ENCODE measurements at places on chromosomes 5 and 9. TPM values are rescaled to one million over a fixed set of nuclear protein-coding genes. Genes with fewer than 3 reads are reported as not detected.

- no peak for DNase-seq
- H3K27ac ChIP-seq, result no peak overlapping the region
- no peaks in the 10 kb centered on the region for H3K4me1 ChIP-seq
- H3K36me3 ChIP-seq, result peaks cover 2% of the 10 kb centered on the region
- no peak overlapping the region for H3K4me3 ChIP-seq
- no peaks in the 10 kb centered on the region for H3K27me3 ChIP-seq
Observed at GRCh38 chr5:146290318-146290717, 48.3 kb upstream of the POU4F3 start.

DNA sequence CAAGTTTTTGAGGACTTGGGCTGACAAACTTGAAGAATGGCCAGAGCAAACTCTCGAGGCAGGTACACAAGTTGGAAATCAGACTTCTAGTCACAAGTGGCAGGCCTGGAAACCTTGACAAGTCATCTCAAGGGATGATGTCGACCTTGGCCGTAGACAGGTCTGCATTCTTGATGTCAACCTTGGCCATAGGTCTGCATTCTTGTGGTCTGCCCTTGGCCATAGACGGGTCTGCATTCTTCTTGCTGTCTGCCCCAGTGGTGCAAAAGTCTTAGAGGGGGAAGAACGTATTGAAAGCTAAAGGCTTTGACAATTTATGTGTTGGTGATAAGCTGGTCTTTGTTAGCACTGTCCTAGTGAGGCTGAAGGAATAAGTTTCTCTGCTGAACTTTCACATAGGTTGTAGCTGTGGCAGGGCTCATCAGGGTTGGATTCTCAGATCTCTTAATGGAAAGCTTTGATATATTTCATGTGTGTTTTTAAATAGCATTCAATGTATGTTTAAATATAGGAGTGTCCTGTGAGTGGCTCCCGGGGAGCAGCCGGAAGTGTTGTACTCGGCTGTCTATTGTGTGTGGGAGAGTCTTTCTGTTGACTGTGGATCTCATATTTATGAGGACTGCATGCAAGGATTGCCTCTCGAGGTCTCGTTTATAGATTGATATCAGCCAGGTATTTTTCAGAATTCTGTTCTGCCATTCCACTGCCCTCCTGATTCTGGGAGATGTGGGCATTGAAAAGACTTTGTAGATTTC lies 27.0 kb downstream of the SUB1 start:
- H3K4me3 ChIP-seq, result no peak overlapping the region
- peaks cover 6% of the 10 kb centered on the region for H3K36me3 ChIP-seq
- no peak overlapping the region for H3K27ac ChIP-seq
- H3K4me1 ChIP-seq, result peaks cover 1% of the 10 kb centered on the region
- no peak for DNase-seq

The HDAC3 gene
- total RNA-seq, result 103 TPM

- no peak overlapping the region for H3K4me3 ChIP-seq
- no peak for DNase-seq
- no peaks in the 10 kb centered on the region for H3K4me1 ChIP-seq
- H3K27ac ChIP-seq, result no peak overlapping the region
- H3K27me3 ChIP-seq, result peaks cover 3% of the 10 kb centered on the region
- no peaks in the 10 kb centered on the region for H3K36me3 ChIP-seq
Observed at GRCh38 chr5:115766608-115767007, 49.9 kb downstream of the CDO1 start.

DNA sequence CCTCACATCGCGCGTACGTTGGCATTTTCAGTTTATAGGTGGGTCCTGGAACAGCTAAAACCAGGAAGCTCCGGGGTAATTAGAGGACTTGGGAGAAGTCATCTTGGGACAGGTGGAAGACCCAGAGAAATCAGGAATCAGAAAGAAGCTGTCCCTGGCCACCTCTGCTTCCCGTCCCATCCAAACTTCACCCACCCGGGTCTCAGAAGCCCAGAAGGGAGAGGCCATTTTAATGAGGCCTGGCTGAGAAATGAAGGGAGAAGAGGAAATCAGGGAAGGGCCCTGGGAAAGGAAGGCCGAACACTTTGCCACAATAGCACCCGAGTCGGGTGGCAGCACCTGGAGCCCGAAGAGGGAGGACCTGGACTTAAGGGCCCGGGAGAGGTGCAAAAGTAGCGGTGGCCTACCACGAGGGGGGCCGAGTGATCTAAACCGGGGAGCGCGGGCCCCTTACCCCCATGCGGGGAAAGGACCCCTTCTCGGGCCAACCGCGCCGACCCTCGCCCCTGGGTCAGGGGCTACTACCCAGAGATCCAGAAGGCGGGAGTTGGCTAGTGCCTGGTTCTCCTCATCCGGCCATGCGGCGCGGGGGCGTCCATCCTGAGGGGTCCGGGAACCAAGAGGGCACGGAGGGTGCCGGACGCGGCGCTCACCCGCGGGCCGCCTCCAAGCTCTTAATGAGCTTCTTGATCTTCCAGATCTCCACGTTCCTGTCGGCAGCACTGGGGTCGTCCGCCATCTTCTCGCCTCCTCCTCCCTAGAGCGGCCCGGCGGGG lies 668 bp downstream of the ETF1 start:
- peak overlapping the region; percentile 99 for H3K4me3 ChIP-seq
- H3K27ac ChIP-seq, result peak overlapping the region; percentile 99
- H3K4me1 ChIP-seq, result peaks cover 39% of the 10 kb centered on the region

The BNIP1 gene
- total RNA-seq, result 6.6 TPM

The FYB1 gene
- total RNA-seq, result not detected

- no peaks in the 10 kb centered on the region for H3K36me3 ChIP-seq
- H3K27ac ChIP-seq, result no peak overlapping the region
- H3K4me1 ChIP-seq, result peaks cover 10% of the 10 kb centered on the region
Observed at GRCh38 chr9:108197899-108198298, 657.9 kb downstream of the ACTL7B start.

The SLC27A6 gene
- 2.1 TPM for total RNA-seq

DNA sequence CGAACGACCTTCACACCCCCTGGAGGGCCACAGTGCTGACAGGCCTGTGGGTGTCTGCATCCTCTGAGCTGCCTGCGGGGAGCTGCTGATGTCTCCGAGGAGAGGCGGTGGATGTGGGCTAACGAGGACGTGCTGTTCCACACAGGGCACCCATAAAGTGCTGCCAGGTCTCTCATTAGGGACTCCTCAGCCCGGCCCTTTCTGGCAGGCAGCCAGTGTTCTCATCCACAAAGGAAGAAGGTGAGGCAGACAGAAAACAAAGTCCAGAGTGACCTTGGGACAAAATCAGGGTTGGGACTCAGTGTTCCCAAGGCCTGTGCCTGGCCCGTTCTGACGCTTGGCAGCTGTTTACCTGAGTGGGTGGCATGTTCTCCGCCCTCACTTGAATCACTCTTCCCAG lies 29.3 kb downstream of the CARTPT start:
- no peaks in the 10 kb centered on the region for H3K36me3 ChIP-seq
- H3K4me3 ChIP-seq, result no peak overlapping the region
- H3K27me3 ChIP-seq, result no peaks in the 10 kb centered on the region
- H3K4me1 ChIP-seq, result peaks cover 3% of the 10 kb centered on the region
- no peak overlapping the region for H3K27ac ChIP-seq

DNA sequence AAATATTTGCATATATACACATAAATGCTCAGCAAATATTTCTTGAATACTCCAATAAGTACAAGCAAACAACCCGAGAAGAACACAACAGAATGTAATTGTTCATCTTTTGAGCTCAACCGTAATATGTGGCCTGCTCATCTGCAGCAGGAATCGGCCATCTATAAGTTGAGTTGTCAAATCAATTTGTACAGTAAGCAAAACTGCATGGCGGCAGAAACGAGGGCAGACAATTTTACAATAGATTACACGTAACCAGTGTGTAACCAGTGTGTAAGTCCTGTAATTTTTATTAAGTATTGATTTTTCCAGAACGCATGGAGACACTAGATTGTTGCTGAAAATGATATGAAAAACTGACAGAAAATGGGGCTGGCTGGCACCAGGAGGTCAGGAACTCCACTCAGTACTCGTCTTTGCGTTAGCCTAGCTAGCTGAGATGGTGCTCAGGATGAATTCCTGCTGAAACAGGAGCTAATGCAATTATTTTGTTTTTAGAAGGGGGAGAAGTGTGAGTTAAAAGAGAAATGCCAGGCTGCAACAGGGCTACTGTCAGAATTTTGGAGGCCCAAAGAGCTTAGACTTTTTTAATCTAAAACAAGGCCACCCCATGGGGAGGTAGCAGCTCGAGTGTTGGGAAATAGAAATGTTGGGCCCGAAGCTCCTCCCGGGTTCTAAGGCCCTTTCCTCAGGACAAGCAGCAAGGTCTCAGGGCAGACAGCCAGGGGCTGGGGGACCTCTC lies 682 bp downstream of the DHX29 start:
- peaks cover 2% of the 10 kb centered on the region for H3K4me1 ChIP-seq
- H3K4me3 ChIP-seq, result no peak overlapping the region
- H3K27ac ChIP-seq, result no peak overlapping the region
- H3K27me3 ChIP-seq, result no peaks in the 10 kb centered on the region
- peaks cover 6% of the 10 kb centered on the region for H3K36me3 ChIP-seq

- H3K36me3 ChIP-seq, result no peaks in the 10 kb centered on the region
- no peak overlapping the region for H3K27ac ChIP-seq
- no peak overlapping the region for H3K4me3 ChIP-seq
- no peaks in the 10 kb centered on the region for H3K4me1 ChIP-seq
- peaks cover 4% of the 10 kb centered on the region for H3K27me3 ChIP-seq
Observed at GRCh38 chr5:143806579-143806978, 5.4 kb upstream of the HMHB1 start.

DNA sequence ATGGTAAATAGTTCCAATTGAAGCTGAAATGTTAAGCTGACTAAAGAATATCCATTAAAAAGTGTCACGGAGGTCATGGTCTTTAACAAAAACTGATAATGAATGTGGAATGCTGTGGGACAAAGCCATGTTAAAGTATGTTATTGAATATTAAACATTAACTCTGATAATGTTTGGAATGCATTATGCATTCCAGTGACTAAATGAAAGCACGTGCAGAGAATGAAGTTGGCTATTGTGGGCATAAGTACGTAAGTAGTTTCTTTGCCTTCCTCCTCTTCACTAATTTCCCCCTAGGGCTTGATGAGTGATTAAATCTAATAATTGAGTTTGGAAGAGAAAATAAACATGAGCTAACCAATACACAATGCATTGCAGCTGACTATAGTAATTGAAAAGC lies 640.4 kb upstream of the CDH10 start:
- no peak overlapping the region for H3K4me3 ChIP-seq
- no peak for DNase-seq
- no peaks in the 10 kb centered on the region for H3K36me3 ChIP-seq

The STC2 gene
- 20.2 TPM for total RNA-seq

DNA sequence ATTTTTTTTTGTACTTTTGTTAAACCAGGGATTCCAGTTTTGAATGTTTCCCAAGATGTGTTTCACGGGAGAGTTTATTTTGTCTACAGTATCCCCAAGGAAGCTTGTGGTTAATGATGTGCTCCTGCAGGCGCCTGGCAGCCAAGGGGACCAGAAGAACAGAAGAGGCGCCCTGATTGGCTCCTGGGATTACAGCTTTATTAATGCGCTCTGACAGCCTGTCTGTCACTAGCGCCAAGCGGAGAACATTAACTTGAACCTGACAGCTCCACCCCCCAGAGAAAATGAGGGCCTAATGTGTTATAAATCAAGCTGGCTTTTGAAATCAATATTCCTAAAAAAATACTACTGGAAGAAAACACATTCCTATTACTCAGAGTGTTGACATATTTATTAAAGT lies 5.0 kb upstream of the FBXL7 start:
- H3K27ac ChIP-seq, result no peak overlapping the region
- DNase-seq, result no peak
- peaks cover 8% of the 10 kb centered on the region for H3K4me1 ChIP-seq
- H3K27me3 ChIP-seq, result peaks cover 35% of the 10 kb centered on the region

DNA sequence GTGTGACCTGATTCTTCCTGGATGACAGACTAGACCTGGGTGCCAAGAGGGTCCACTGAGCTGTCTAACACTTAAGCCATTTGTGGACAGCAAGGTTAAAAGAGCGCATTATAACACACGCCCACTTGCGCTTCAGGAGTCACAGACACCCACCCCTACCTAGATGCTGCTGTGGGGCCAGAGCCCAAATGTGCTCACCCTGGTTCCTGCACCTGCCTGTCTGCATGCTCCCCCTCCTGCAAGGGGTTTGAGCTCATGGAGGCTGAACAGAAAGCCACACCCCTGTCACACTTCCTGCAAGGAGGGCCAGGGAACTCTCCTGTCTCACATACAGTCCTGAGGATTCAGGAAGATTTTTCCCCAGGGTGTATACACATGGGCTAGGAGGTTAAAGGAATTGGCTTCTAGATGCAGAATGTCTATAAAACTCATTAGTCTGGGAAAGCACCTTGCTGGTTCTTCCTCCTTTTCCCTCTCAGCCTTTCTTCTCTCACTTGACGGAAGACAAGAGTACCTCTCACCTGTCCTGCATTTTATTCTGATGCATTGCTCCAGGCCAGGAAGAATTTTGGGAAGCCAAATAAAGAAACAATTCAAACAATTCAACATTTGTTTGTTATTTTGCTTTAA lies 87.4 kb upstream of the LHFPL2 start:
- H3K27me3 ChIP-seq, result peaks cover 38% of the 10 kb centered on the region
- H3K4me3 ChIP-seq, result no peak overlapping the region
- H3K36me3 ChIP-seq, result no peaks in the 10 kb centered on the region
- H3K4me1 ChIP-seq, result no peaks in the 10 kb centered on the region
- no peak overlapping the region for H3K27ac ChIP-seq

The TMEM203 gene
- 36.2 TPM for total RNA-seq

GRCh38 chr5:167947306-167947705 lies 344.1 kb upstream of the WWC1 start:
- H3K4me3 ChIP-seq, result no peak overlapping the region
- peaks cover 7% of the 10 kb centered on the region for H3K27me3 ChIP-seq
- no peak overlapping the region for H3K27ac ChIP-seq

GRCh38 chr5:142639455-142639854 lies 46.4 kb downstream of the FGF1 start:
- no peaks in the 10 kb centered on the region for H3K4me1 ChIP-seq
- no peak for DNase-seq
- H3K27ac ChIP-seq, result no peak overlapping the region
- H3K36me3 ChIP-seq, result no peaks in the 10 kb centered on the region

DNA sequence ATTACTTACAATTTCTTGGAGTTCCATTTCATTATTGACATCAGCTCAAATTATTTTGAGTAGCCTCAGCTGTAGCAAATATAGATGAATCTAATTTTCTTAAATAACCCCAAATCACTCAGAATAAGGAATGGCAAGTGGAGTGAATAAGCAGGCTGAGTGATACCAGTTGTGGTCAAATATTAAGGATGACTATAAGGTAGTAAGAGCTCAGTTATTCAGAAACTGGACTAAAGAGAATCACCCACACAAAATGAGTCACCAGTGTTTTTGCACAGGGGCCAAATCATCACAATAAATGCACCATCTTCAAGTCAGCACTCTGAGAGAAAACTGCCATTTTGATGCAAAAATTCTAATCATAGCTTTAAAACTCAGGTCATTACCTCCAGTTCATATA lies 128.9 kb upstream of the TARS1 start:
- no peaks in the 10 kb centered on the region for H3K36me3 ChIP-seq
- peaks cover 4% of the 10 kb centered on the region for H3K4me1 ChIP-seq
- H3K4me3 ChIP-seq, result no peak overlapping the region

- DNase-seq, result no peak
- peaks cover 6% of the 10 kb centered on the region for H3K4me1 ChIP-seq
- no peaks in the 10 kb centered on the region for H3K36me3 ChIP-seq
- no peak overlapping the region for H3K27ac ChIP-seq
Observed at GRCh38 chr5:160242145-160242544, 12.8 kb downstream of the FABP6 start.

Measured in progenitor cell of endocrine pancreas (in vitro differentiated cells).